ENCODE measurements at places on chromosomes 13 and 19.

DNA sequence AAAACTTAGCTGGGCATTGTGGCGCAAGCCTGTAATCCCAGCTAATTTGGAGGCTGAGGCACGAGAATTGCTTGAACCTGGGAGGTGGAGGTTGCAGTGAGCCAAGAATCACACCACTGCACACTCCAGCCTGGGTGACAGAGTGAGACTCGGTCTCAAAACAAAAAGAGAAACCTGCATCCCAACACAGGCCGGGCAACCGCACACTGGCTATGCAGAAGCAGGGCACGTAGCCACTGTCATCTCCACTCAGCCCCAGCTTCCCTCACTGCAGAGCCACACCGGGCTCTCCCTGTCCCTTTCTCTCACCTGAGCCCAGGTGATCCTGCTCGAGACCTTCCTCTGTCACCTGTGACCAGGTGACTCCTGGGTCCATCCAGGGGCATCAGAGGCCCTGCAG is 11.7 kb downstream of the ELL start:
- no peak for DNase-seq

DNA sequence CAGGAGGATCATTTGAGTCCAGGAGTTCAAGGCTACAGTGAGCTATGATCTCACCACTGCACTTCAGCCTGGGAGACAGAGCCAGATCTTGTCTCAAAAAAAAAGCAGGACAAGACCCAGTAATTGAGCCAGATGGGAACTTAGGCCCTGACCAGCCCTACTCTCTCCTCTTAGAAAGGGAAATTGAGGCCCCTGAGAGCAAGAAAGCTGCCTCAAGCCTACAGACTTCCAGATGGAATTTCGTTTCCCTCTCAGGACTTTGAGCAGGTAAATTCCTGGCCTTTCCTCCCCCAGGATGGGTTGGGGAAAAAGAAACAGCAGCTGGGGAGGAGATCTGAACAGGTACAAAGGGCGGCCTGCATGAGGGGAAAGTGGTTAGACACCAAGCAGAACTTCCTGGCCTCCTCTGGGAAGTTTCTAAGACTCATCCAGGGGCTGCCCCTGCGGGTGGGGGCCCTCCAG is 3.6 kb upstream of the BCL3 start:
- DNase-seq = no peak

GRCh38 chr19:10514211-10515145 is 2.8 kb downstream of the S1PR5 start:
- DNase-seq = peak; percentile 35

DNA sequence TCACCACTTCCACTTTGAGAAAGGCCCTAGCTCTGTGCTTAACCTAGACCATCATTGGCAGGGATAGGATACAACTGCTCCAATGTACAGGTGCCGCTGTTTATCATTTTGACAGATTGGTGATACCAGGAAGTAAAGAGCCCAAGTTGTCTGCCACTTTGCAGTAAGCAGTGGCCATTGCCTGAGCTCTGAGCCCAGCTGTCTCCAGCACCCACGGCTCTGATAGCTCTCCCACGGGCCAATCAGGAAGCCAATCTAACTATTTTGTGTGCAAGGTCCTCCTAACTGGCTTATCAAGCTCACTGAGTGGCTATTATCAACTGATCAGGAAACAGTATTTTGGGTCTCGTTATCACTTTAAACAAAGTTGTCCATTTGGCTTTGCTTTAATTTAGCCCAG is 181.1 kb downstream of the DCT start:
- no peak for DNase-seq

GRCh38 chr19:9431475-9431874 is 3.9 kb downstream of the ZNF266 start:
- peak; percentile 2 for DNase-seq

DNA sequence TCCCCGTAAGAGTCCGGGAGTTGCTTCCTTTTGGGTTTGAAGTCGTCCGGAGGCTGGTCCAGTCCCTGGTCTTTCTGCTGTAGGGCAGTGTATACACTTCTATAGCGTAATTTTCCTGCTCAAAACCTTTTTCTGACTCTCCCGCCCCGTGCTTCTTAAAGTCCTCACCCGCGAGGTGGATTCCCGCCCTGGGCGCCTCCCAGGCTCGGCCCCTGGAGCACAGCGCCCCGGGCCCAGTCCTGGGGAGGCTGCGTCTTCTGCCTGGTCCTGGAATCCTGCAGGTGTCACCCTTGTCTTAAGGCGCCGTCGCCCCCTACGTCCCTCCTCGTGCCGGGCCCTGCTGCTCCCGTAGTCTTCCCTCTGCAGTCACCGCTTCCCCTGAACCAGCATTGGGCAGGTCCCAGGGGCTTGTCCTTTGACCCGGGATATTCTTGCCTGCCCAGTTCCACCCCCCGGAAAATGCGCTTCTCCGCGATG is 34.4 kb upstream of the ZNF808 start:
- no peak for DNase-seq

DNA sequence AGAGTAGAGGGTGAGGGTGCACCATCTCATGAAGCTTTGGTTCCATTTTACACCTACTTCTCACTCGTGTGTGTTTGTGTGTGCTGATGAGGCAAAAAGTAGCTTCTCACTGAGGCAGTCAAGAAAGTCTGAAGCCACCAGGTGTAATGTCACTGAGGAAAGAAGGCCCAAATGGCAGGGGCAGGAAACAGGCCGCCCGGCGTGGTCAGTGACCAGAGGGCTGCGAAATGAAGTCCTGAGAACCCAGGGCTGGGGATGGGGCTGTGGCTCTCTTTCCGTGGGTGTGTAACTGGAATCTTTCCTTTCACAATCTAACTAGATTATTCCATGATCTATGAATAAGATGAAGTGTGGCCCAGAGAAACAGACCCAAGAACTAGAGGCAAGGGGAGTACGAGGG is 25.5 kb upstream of the TFDP1 start:
- DNase-seq = no peak

- DNase-seq = no peak
Observed at GRCh38 chr19:39303373-39304184, 7.4 kb downstream of the IFNL1 start.

DNA sequence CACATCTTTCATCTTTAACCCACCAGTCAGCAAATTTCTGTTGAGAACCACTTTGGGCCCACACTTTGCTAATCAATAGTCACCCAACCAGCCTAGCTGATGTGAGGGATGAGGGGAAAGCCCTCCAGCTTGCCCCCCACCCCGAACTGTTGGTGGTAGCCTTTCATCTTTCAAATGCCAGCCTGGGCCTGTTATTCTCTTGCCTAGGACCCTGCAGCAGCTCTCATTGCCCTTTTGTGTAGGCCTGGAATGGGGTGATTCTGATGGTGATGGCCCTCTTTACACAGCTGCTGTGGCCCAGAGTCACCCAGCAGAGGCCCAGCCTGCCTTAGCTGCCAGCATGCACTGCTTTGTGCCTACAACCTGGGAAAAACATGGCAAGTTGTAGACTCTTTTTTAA is 294.5 kb downstream of the SLC7A1 start:
- no peak for DNase-seq
